ENCODE measurements at places on chromosomes 5 and 9.

GRCh38 chr9:129458155-129458661 is 162.7 kb downstream of the C9orf50 start:
- DNase-seq = peak; percentile 30

DNA sequence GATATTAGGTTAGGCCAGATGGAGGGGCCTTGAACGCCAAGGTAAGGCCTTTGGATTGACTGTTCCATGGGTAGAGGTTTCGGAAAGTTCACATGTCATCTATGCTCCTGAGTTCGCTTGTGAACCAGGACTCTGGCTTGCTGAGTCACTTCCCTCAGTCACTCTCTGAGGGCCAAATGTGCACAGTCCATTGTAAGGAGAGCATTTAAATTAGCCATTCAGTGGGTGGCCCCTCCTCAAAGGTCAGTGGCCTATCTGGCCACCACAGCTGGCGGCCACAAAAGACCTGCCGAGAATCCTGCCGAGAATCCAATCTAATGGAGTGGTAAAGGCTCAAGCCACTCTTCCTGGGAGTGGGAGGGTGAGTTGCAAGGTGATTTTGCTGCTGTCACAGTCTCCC is 58.9 kb upstream of the ARAP3 start:
- no peak for DNase-seq

GRCh38 chr5:59199868-59200267 is 617.0 kb downstream of the RAB3C start:
- DNase-seq = no peak

GRCh38 chr9:81499021-81499454 is 190.3 kb downstream of the TLE1 start:
- DNase-seq = peak; percentile 50

GRCh38 chr9:122070728-122071515 is 22.2 kb downstream of the TTLL11 start:
- no peak for DNase-seq

- no peak for DNase-seq
These were observed 100.3 kb downstream of the PCSK5 start for GRCh38 chr9:75990576-75991304.

DNA sequence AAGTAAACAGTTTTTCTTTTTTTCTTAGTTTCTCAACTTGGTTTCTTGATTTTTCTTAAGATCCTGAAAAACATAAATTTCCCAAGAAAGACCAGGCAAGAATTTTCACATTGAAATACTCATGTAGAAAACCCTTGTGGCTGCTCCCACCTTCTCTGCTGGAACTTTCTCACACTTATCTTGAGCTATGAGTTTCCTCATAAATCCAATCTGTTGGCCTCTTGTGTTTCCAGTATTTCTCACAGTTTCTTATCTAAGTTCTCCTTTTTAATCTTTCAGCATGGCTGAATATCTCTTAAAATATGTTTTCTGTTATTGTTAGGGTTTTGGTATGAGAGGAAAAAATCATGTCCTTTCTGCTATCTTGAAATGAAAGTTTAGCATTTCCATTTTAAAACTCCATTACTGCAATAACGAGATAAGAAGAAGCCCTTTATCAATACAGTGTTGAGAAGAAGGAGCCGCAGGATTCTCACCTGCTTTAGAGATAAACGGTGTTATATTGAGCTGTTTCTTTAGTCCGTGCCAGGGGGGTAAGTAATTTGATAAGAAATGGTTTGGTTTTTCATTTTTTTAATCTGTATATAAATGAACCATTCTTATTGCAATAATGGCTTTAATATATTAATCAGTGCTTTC is 89.3 kb downstream of the ALDH1A1 start:
- no peak for DNase-seq

DNA sequence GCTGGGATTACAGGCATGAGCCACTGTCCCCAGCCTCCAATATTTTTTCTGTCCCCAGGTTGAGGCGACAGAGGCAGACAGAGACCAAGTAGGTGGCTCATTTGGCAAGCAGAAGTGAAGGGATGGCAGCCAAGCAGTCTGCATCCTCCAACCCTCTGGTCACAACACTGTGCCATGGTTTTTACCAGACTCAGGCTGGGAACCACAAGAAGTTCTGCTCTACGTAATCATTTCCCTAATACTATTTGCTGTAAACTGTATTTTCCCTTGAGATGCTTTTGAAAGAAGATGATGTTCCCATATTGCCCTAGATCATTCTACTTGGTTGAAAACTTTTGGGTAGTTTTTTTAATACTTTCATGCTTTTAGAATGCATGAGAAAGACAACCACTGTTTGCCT is 40.5 kb downstream of the PTTG1 start:
- DNase-seq = no peak

DNA sequence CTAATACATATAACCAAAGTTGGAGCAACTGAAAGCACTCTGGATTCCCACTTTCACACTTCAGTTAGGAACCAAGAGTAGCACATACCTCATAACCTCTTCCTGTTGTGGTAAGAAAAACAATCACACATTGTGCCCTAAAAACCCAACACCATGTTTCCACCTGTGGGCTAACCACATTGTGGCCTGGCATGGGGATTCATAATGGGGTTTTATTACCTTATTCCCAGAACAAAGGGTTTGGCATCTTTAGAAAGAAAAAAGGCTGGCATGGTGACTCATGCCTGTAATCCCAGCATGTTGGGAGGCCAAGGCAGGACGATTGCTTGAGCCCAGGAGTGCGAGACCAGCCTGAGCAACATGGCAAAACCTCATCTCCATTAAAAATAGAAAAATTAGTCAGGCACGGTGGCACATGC is 60.6 kb downstream of the HSD17B3 start:
- DNase-seq = peak; percentile 45

DNA sequence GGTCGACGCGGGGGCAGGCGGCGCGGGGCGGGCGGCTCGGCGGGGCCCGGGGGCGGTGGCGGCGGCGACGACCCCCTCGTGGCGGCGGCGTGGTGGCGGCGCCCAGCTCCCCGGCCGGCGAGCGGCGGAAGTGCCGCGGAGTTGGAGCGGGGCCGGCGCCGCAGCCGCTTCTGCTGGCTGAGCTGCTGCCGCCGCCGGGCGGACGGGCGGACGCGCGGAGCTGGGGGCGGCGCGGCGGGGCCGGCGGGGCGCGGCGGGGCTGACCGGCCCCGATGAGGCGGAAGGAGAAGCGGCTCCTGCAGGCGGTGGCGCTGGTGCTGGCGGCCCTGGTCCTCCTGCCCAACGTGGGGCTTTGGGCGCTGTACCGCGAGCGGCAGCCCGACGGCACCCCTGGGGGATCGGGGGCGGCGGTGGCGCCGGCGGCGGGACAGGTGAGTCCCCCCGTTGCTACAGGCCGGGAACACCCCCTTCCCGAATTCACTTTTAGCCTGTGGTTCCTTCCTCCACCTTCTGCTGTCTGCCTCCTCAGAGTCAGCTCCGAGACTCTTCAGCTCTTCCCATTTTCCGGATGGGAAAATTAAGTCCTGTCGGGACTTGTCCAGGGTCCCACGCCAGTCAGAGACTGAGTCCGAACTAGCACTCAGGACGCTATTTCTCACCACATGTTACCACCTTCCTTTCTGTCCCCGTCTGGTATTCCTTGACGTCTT is at the start of gene GALNT10:
TSS of gene GALNT10 (plus strand) at position 139 of the 710 bp plus-strand sequence. CDS start at position 273, 134 bp downstream.
- DNase-seq = peak; percentile 46

- no peak for DNase-seq
These were observed 405.8 kb downstream of the FAM170A start for GRCh38 chr5:120035181-120035580.

GRCh38 chr9:120284821-120285220 is 295.1 kb downstream of the CDK5RAP2 start:
- DNase-seq = no peak

DNA sequence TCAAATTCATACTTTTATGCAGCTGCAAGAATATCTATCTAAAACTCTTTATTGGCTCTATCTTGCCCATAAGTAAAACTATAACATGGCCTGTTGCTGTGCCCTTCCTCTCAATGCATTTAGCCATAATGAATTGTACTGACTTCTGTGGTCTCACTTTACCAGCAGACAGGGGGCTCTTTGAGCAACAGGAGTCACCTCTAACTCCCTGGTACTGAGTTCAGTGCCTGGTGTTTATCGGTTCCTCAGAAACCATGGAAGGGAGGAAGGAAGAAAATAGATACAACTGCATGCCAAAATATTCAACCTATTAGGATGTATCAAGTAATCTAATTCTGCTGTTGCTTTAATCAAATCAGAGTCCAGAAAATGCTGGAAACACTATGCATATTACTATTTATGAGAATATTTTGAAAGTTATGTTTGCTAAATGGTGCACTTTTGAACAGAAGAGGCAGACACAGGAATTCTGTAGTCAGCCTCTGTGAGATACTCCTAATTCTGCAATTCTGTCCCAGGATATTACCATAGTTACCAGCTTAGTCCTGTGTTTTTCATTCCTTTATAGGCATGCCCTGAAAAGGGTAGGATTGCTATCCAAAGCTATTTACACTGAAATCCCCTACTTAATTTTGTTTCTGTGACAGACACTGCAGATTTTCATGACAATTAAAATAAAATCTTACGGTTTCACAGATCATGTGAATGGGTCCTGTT is 89.8 kb downstream of the CD180 start:
- DNase-seq = no peak

GRCh38 chr5:35098214-35098613 is 50.5 kb upstream of the AGXT2 start:
- no peak for DNase-seq

- DNase-seq = no peak
These were observed 30.7 kb upstream of the PSD2 start for GRCh38 chr5:139764886-139765408.

- DNase-seq = no peak
These were observed 399.0 kb downstream of the CDH10 start for GRCh38 chr5:24245821-24246220.

Measured in prostate gland (tissue), 2 donors.